ENCODE measurements at places on chromosomes 7 and 10.
A peak's percentile ranks its signal among the peaks of the same experiment; 100 is the strongest.

- DNase-seq, result peak; percentile 89
These were observed 5.1 kb downstream of the COMTD1 start for GRCh38 chr10:75230600-75231038.

DNA sequence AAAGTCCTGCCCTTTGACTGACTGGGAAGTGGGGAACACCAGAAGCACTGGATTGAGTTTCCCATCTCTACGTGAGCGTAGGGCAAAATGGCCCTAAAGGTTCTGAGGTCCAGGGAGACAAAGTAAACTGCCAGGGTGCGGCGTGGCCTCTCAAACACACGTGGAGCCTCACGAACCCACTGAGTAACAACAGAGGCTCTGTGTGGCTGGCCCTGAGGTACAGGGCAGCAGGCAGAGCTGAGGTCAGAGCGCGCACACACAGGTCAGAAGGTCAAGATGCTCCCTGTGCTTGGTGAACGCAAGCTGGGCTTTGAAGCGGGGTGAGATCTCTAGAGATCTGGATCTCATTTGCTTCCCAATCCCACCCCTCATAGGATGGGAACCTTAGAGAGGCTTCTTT lies 99.0 kb upstream of the ZMIZ1 start:
- no peak for DNase-seq

GRCh38 chr10:23994459-23995046 lies 214.4 kb upstream of the KIAA1217 start:
- no peak for DNase-seq

DNA sequence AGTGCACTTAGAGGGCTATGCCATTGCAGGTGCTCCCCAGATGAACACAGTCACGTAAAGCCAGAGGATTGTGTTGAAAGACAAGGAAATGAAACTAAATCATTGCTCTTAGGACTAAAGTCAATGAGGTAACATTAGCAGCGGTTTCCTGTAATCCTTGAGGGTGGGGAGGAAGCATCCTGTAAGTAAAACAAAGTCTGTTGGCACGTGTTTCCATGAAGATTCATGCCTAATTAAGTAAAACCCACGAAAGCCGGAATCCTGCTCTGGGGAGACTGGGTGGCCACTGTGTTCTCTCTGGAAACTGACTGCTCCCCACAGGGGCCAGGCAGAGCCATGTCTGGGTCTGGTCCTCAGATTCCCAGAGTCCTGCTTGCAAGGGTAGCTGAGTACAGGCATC lies 18.3 kb downstream of the STEAP1B start:
- no peak for DNase-seq

DNA sequence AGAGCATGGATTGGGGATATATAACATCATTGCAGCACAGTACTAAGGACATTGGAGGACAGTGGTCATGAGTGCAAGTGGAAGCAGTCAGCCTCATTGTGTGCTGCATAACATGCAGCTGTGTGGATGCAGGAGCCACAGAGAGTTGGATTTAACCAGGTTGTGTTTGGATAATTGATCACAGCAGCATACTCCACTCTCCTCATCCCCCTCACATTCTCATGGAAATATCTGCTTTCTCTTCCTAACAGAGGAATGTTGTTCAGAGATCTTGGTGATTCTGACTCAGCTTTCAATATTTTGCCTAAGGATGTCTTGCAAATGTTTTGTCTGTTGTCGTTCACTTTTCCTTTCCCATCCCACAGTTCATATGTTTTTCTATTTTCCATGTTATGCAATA lies 31.8 kb upstream of the LSM8 start:
- DNase-seq, result no peak
